ENCODE measurements at places on chromosomes 6 and 20.

DNA sequence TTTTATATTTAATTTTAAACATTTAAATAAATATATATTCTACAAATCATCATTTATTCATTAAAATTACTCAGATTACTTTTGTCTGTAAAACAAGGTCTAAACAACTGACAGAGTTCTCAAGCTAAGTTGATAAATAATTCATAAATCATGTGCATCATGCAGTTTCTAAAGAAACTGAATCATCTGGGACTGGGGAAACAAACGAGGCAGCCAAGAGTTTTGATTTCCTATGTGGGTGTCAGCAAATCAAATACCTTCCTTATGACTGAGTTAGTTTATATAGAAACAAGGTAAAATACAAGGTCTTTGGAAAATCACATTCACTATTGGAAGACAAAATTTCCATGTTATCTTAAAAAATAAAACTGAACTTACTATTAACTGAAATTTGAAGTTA, 149.9 kb upstream of the BEND6 start:
- DNase-seq, result no peak

- DNase-seq, result no peak
These were observed 57.5 kb downstream of the MBOAT1 start for GRCh38 chr6:20154753-20155152.

DNA sequence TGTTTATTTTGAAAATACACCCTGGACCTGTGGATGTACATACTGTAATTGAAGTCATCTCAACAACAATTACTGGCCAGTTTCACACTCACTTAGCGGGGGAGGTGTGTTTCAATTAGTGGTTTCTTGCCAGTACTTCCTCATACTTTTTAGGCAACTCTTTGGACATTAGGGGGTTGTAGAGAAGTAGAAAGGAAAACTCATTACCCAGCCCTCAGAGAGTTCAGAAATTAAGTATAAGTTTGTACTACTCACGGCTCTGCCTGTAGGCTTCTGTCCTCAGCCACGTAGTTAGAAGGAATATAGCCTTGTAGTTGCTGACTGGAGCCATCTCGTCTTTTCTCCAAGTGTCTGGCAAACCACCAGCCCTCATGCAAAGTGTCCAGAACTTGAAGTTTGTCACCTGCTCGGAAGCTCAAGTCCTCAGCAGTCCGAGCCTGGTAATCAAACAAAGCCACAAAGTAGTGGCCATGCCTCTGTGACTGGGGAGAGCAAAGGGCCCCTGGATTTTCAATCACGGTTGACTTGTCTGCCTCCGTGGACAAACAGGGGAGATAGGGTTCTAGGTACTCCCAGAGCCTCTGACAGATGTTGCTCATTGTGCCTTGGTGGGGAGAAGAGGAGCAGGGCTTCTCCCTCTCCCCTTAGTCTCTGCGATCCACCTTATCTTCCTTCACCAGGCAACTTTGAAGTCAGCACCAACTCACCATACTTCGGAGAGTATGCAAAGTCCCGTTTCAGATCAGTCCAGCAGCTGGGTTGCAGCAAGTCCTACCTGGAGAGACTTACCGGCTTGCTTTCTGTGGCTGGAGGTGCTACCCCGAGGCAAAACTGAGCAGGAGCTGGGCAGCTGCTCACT, 749 bp downstream of the FRK start:
- DNase-seq, result peak; percentile 65

DNA sequence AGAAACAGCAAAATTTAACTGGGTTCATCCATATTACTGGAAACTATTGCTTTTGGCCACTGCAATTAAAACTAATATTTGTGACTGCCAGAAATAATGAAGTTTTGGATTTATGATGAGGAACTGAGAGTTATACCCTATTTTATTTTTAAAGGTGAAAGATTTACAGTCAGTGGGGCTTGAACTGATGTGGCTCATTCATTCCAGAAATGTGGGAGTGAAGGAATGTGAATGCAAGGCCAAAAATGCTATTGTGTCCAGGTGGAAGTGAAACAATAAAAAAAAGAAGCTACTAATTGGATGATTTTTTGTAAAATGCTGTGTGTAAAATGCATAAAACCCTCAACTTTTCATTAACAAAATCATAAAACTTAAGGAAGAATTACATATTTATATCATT, 491.9 kb downstream of the COL12A1 start:
- DNase-seq, result no peak

- DNase-seq, result no peak
These were observed 7.3 kb upstream of the MDFI start for GRCh38 chr6:41630946-41631345.

DNA sequence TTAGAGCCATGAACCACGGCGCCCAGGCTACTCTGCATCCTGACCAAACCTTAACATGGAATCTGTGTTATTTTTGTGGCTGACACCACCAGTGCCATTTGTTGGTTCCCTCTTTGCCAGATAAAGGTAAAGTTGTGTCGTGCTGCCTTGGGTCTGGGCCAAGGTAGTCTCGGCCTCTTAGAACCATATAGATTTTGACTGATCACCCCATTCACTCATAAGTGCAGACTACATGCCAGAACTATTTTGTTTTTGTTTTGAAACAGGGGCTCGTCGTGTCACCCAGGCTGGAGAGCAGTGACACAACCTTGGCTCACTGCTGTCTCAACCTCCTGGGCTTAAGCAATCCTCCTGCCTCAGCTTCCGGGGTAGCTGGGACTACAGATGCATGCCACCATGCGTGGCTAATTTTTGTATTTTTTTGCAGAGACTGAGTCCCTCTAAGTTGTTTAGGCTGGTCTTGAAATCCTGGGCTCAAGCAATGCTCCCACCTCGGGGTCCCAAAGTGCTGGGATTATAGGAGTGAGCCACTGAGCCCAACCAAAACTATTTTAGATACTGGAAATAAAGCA, 19.2 kb upstream of the RIPOR3 start:
- DNase-seq, result peak; percentile 67

DNA sequence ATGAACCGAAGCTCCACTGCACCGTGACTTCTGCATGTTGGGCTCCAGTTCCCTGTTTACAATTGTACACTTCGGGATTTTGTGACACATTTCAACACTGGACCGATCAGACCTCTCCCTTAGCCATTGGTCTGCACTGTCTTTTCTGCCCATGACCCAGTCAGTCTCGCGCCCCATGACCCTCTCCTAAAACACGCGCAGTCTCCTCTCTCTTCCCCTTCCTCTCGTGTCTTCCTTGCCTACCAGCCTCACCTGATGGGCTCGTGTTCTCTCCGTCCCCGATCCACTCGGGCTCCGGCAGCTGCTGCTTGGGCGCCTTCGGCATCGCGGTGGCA, 535 bp upstream of the ABCF1 start:
- peak; percentile 49 for DNase-seq

GRCh38 chr6:148635070-148635743, 111.6 kb upstream of the UST start:
- no peak for DNase-seq

DNA sequence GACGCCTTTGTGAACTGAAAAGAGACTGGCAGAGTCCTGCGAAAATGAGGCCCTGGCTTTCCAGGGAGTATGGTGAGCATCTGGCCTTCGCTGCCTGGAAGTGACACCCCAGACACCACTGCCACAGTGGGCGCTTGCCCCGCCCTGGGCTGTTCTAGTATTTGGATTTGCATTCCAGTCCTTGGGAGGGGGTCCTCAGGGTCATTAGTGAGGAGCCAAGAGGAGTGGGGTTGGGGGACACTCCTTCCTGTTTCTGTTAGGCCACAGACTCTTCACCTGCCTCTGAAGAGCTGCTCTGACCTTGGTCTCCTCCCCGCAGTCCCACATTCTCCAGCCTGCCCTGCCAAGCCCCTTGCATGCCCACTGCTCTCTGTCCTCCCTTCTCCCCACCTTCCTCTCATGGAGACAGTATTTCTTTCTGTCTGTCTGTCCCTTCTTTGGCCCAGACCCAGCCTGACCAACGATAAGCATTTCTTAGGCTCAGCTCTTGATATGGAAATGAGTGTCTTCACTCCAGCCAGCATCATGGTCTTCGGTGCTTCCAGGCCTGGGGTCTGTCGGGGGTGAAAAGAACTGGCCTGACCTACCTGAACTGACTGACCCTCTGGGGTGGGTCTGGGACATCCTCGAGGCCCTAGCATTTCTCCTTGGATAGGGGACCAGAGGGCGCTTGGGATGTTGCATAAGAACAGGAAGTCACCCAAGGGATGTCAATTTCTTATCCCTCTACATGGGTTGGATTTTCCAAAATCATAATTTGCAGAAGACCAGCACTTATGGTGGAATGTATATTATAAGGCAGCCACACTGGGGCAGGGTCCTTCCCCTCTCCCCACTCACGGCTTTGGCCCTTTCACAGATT, 19.4 kb downstream of the SLC9A8 start:
- no peak for DNase-seq

GRCh38 chr20:44648068-44648467, 3.4 kb downstream of the ADA start:
- DNase-seq, result no peak

DNA sequence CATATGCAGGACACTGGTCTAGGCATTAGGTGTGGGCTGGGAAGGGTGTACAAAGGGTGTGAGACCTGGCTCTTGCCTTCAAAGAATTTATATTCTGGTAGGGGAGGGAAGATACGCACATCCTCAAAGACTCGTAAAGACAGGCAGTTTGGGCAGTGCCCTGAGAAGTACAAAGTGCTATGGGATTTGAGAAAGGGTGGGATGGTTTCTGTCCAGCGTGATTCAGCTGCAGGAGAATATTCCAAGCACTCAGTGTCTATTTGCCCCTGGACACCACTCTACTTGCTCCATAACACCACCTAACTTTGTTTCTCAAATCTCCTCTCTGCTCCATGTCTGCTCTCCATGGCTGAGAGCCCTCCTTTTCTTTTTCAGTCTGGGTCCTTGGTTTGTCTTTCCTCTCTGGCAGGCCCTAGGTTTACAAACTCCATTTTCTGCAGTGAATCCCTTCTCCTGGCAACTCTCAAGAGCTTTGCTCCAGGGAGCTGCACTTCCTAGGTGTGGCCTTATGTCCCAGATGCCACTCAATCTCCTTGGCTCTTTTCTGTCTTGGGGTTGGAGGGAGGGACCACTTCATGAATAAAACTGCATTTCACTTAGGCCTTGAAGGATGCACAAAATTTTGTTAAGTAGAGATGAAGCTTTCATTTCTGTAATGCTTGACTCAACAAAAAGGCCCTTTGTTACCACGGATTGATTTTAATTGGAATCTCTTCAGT, 310.4 kb downstream of the CLIC5 start:
- DNase-seq, result no peak

- DNase-seq, result peak; percentile 83
These were observed 297.9 kb downstream of the UTRN start for GRCh38 chr6:144582939-144583613.

GRCh38 chr6:38527371-38527770, 112.4 kb downstream of the BTBD9 start:
- no peak for DNase-seq

DNA sequence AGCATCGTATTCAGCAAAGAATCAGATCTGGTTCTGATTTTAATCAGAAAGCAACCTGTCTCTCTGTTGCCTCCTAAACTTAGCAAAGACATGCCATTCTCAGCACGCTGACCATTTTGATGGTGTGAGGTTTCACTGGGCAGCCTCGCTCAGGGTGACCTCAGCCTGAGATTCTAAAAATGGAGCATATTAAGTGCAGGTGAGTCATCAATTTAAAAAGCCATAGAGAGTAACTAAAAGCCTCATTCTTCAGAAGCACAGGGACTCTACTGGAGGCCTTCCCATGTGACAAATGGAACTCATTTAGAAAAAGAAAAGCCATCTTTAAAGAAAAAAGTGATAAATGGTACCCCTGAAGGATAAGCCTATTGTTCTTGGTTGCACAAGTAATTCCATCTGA, 91.3 kb downstream of the FILIP1 start:
- no peak for DNase-seq

GRCh38 chr6:138038142-138038870, 68.9 kb downstream of the PERP start:
- DNase-seq, result no peak

- DNase-seq, result peak; percentile 83
These were observed 239.3 kb upstream of the ID4 start for GRCh38 chr6:19597809-19598320.

DNA sequence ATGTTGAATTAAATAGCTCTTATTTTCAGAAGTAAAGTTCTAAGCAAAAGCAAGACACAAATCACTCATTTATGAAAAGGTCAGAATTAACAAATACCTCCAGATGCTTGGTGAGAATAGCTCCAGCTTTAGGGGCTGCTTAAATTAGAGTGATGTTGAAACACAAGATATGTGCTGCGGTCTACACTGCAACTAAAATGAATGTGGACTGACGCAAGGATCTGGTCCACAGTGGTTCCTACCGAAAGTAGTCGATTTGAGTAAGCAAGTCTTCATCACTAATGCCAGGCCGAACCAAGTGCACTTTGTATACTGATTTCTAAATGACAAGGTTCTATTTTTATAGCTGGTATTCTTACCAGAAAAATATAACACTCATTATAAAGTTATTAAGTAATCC, 96.3 kb downstream of the PRDM1 start:
- DNase-seq, result peak; percentile 97

GRCh38 chr6:34181908-34182307, 36.0 kb upstream of the GRM4 start:
- DNase-seq, result no peak

GRCh38 chr20:22795871-22796270, 211.5 kb upstream of the FOXA2 start:
- no peak for DNase-seq

GRCh38 chr20:47317127-47317895, 39.2 kb downstream of the ZMYND8 start:
- peak; percentile 85 for DNase-seq

- DNase-seq, result no peak
These were observed 31.9 kb downstream of the GMPR start for GRCh38 chr6:16270178-16270794.

GRCh38 chr6:46651006-46651405, 1.6 kb downstream of the CYP39A1 start:
- DNase-seq, result no peak

- no peak for DNase-seq
These were observed 32.1 kb upstream of the NHSL1 start for GRCh38 chr6:138531387-138531786.

DNA sequence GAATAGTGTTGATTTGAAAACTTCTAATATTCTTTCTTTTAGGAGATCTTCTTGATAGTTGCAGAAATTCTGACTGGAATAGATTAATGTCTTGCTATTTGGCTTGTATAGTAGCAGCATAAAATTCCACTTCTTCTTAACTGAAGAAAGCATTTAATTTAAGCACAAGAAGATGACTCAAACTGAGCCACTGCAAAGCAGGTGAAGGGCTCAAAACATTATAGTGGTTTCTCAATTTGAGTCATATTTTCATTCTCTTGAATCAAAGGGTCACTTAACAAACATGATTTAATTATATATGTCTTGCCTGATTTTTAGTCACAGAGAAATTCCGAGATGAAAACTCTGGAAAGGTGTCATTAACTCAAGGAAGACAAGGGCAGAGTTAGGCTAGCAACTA, 239.3 kb downstream of the ZNF217 start:
- DNase-seq, result no peak

- no peak for DNase-seq
These were observed 795.6 kb downstream of the TENT5A start for GRCh38 chr6:80956898-80957297.

- DNase-seq, result no peak
These were observed 61.2 kb downstream of the GFOD1 start for GRCh38 chr6:13425943-13426931.

GRCh38 chr6:142047934-142048592, 84.7 kb upstream of the GJE1 start:
- no peak for DNase-seq
